Fibroblast of skin of right biceps (primary cell): ENCODE measurements at places on chromosomes 4 and X.
A peak's percentile ranks its signal among the peaks of the same experiment; 100 is the strongest.

- peak; percentile 77 for DNase-seq
These were observed 13.3 kb downstream of the UBA6 start for GRCh38 chr4:67687636-67688035.

- peak; percentile 76 for DNase-seq
These were observed 61.6 kb upstream of the ARSJ start for GRCh38 chr4:114041117-114041475.

DNA sequence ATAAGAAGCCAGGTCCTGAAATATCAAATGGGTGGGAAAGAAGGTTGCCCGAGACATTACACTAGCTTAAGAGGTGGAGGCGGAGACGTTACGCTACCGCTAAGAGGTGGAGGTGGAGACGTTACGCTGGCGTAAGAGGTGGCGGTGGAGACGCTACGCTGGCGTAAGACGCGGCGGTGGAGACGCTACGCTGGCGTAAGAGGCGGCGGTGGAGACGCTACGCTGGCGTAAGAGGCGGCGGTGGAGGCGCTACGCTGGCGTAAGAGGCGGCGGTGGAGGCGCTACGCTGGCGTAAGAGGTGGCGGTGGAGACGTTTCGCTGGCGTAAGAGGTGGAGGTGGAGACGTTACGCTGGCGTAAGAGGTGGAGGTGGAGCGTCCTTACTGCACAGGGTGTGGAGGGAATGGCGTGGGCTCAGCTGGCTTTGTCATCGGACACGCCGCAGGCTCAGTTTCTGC, 12.8 kb downstream of the CYP4V2 start:
- DNase-seq = peak; percentile 68

GRCh38 chrX:10199212-10199611, 42.4 kb downstream of the CLCN4 start:
- DNase-seq = peak; percentile 42

DNA sequence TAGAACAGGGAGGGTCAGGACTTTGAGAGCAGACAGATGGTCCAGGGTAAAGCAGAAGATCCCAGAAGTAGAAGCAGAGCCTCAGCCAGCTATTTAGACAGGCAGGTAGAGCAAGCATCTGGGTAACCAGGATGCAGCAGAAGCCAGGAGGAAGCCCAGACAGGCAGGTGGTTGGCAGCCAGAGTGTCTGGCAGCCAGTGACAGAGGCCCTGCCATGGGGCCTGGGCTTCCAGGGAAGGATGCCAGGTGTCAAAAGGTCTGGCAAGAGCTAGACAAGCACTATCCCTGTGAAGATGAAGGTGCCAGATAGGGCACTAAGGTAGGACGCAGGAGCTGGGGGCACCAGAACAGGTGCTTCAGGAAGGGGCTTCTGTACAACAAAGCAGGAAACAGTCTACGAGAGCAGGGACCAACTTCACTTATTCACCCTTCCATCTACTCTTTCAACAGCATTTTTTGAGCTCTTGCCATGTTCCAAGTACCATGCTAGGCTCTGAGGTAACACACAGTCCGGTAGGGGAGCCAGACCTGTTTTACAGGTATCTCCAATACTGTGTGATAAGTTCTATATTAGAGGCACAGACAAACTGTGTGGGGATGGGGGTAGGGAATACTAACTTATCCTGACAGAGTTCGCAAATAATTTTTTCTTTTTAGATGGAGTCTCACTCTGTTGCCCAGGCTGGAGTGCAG, 38.1 kb upstream of the GJB1 start:
- DNase-seq = no peak
